CD4-positive, alpha-beta T cell treated with Interferon alpha-2 for 1 hour (primary cell): ENCODE measurements at places on chromosomes 11 and 22.

DNA sequence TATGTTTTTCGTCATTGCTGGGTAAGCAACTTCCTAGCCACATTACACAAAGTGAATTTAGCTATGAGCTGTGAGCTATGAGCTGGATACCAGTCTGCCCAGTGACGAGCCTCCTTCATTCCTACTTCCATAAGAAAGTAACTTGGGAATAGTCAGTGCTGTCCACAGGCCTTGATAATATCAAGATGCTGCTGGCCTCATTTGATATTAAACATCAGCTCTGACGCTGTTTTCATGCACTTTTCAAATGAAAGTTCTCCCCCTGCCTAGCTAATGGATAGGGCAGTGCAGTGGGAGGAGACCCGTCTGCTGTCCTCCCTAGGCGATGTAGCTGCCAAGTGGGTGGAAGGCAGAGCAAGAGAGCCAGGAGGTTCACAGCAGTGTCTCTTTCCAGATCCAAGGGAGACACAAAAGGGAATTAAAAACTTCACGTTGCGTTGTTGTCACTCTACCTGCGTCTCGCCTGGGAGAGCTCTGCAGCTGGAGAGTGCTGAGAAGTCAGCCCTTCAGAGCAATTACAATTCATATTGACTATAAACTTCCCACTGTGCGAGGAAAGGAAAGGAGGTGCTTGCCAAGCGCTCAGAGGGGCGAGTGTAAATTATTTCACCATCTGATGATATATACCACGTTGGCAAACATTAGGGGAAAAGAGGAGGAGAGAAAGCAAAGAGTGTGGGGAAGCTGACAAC, 861.4 kb downstream of the NTM start:
- DNase-seq, result no peak

GRCh38 chr11:108958368-108959104, 293.7 kb downstream of the DDX10 start:
- no peak for DNase-seq

- DNase-seq, result no peak
Measured at GRCh38 chr22:35754761-35755160, 37.1 kb downstream of the APOL5 start.

- no peak for DNase-seq
Measured at GRCh38 chr11:118622376-118623268, 15.2 kb downstream of the PHLDB1 start.

DNA sequence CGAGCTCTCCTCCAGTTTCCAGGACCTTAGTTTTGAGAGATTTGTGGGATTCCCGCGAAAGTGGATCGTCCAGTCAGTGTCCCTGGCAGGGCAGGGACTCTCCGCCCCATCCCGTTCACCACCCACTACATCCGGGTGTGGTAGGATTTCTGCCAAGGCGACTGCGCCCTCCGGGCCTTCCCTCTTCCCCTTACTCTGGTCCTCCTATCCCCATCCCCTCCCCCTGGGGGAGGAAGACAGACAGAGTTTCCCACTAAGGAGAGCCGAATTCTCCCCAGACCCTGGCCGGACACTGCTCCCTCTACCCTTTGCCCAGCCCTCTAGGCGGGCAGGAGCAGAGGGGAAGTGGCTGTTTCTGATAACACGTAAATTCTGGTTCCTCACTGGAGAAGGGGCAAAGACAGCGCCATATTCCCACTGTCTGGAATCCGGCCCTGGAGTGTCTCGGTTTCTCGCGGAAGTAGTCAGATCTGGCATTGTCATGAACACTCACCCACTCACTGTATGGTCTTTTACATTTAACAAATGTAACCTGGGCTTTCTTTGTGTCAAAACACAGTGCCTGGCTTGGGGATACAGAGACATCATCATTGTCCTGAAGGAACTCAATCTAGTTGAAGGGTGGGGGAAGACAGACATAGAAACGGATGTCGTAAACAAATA, 1.1 kb upstream of the NECTIN1 start:
- DNase-seq, result peak; percentile 10
